Stimulated activated CD4-positive, alpha-beta T cell treated with anti-CD3 and anti-CD28 coated beads, Interleukin-15, amount 100 ng/mL, for 48 hours (primary cell): ENCODE measurements at places on chromosomes 6 and 20.

- no peak for DNase-seq
These were observed 143.7 kb downstream of the LAMA2 start for GRCh38 chr6:129026601-129027000.

- no peak for DNase-seq
These were observed 50.7 kb downstream of the EFCAB8 start for GRCh38 chr20:32909451-32909850.

DNA sequence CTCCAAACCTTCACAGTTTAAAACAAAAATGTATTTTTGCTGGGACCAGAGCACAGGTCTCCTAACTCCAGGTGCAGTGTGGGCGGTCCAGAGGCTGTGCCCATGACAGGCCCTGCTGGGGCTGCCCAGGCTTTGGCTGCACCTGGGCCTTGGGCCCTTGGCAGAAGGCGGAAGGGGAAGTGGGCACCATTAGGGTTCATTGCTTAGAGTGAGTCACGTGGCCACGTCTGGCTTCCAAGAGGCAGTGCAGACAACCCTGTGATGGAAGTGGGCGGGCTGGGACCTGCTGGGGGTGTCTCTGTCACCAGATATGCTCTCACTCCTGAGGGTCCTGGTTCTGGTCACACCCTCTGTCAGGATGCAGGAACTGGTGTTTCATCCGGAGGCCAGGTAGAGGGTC lies 302.2 kb downstream of the QKI start:
- DNase-seq, result no peak

DNA sequence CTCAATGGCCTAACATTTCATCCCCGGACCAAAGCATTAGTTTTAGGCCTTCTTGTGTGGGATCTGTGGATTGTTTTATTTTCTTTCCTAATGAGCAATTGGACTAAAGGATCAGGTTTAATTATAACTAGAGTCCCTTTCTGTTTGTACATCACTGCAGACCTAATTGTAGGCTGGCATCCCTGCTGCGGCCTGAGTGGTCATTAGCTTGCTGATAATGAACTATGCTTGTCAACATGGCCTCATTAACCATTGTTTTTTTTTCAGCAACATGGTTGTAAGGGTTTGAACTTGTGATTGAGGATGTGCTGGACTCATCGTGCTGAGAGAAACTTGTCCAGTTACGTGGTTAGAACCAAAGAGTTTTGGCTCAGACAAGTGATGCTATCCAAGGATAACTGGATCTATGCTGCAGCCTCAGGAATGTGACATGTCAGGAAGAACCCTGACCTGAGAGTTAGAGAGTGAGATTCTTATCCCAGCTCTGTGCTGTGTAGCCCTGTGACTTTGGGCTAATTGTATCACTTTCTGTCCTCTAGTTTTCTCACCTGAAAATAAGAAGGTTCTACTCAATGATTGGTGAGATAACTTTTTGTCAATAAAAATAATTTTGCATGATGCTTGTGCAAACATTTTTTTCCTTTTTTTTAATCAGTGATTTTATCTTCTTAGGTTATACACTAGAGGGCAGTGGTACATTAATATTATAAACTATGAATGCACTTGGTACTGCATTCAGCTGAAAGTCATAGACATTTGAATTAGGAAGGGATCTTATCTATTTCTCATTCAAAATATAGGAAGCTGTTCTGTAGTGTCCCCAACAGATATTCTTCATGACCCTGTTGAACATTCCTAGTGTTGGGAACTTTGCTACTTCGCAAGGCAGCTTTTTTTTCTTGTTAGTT lies 140.9 kb downstream of the RNF144B start:
- no peak for DNase-seq

DNA sequence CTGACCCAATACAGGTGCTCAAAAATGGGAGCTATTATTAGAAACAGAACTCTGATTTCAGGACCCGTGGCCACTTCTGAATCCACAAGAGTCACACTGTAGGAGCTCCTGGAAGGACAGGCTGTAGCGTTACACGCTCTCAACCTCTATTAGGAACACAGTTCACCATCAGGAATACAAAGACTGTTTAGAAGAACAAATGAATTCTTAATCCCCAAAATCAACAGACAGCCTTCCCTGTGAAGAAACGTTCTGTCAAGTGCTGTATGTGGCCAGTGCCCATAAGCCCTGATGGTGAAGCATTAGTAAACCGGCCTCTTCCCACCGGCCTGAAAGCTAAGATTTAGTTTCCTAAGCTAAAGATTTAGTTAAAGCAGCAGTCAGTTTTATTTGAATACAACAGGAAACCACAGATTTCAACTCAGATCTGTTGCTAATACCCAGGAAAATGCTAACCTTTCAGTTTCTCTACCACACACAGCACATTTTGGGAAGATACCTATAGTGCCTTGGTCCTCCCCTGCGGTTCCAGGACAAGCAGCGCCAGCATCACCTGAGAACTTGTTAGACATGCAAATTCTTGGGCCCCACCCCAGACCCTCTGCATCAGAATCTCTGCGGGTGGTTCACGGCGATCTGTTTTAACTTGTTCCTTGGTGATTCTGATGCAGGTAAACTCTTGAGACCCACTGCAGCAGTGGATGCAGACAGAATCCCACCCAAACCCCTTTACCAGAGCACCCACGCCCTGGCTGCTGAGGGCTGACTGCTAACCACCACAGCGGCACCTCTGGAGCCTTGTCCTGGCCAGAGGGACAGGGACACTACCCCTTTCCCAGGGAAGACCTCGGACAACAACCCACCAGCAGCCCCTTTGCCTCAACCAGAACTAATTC lies 33.4 kb downstream of the MTRES1 start:
- no peak for DNase-seq

DNA sequence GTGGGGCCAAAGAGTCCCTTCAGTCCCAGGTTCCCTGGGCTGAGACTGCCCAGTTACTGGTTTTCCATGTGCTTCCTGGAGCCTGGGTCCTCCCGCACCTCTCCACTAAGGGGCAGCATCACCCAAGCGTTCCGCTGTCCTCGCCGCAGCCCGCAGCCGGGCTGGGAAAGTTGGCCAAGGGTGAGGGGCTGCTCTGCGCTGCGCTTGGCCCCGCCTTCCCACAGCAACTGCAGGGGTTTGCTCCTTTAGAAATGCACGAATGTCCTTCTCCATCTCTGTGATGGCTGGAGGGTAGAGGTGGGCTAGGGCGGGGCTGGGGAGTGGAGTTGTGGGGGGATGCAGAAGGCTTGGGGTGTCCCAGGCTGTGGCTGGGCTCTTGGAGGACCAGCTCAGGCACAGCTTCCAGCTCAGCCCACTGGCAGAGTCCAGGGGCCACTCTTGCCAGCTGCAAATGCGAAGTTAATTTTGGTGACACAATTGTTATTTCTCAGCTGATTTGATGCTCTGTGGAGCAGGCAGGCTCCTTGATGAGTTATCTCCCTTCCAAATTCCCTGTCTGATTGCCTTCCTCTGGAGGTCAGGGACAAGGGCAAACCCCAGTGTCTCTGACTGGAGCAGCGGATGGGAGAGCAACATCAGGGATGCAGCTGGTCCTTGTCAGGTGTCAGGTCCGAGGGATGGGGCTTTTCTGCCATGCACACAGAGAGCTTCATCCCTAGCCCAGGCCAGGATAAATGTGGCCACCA lies 63.2 kb downstream of the NOL4L start:
- no peak for DNase-seq

- DNase-seq, result no peak
These were observed 4.3 kb upstream of the SERINC3 start for GRCh38 chr20:44526129-44526528.

- no peak for DNase-seq
These were observed 181.6 kb downstream of the OTOR start for GRCh38 chr20:16929756-16930155.

DNA sequence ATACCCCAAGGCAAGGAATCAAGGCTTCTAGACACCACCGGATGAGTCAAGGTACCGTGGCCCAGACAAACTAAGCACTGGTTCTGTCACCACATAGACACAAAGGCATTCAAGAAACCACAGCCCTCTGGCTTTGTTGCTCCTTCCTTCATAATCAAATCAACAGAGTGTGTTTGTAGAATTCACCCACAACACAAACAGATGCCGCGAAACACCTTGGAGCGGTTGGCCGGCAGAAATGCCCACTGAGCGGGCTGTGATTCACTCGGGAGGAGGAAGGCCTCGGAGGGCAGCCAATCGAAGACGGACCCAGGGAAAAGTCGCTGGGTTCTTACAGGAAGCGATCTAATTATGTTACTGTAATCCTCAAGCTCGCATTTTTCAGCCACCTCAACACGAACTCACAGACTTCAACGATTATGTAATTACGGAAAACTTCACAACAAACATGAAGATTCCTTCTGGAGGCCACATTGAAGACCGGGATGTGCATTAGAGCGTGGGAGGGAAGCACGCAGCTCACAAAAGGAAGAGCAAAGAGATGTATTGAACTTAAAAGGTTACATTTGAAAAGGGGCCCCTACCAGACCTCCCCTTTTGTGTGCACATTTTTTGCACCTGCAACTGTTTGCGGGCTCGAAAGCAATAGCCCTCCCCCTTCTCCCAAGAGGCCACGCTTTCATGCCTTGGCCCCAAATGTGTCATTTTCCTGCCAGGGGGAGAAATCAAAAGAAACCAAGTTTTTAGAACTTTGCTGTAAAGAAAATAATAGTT lies 184.7 kb upstream of the PREP start:
- DNase-seq, result no peak

GRCh38 chr6:154447954-154448353 lies 62.5 kb downstream of the CNKSR3 start:
- DNase-seq, result no peak

GRCh38 chr20:10110151-10110550 lies 75.4 kb downstream of the ANKEF1 start:
- DNase-seq, result no peak

DNA sequence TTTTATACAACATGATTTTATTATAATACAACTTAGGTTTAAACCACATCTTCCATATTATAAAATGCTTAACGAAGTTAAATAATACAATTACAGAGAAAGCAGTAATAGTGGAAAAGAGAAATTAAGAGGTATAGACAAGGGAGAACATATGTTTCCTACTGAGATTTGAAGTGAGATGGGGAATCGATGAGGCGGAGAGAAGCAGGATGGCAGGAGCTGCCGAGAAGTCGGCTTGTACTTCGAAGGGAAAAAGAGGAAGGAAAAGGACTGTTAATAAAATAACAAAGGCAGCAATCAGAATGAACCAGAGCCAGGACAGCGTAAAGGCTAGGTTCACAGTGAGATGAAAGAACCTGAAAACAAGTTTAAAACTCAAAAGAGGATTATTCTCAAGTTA lies 15.4 kb downstream of the FBXL4 start:
- DNase-seq, result no peak

DNA sequence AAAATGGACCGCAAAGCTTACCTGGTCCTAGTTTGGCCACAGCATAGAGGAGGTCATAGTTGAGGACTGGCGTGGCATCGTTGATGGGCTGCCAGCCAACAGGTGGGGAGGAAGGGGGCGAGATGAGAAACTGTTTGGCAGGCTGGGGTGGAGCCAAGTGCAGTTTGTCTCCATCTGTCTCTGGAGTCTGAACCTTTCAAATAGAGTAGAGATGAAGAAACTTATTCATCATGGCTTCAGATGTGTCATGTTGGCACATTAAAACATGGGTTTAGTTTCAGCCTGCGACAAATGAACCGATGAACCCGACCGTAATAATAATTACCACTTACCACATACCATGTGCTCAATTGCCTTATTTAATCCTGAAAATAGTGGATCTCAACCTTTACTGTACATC lies 75.9 kb upstream of the ENPP5 start:
- DNase-seq, result no peak

DNA sequence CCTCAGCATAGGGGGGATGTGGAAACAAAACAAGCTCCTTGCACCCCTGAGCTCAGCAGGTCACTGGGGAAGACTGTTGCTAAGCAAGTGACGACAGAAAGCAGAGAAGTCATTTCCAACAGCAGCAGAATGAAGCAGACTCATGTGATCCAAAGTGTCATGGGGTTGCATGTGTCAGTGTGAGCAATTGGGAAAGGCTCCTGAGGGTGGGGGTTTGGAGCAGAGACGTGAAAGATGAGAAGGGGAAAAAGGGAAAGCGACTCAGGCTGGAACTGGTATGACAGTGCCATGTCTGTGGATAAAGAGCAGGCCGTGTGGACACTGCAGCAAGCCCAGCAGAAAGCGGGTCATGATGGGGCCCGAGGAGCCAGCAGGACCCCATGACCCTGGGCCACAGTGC lies 363.9 kb downstream of the PREX1 start:
- DNase-seq, result no peak

- no peak for DNase-seq
These were observed 50.0 kb upstream of the SUPT3H start for GRCh38 chr6:45427726-45428125.
